ENCODE measurements at places on chromosomes 3 and 15. TPM values are rescaled to one million over a fixed set of nuclear protein-coding genes. Genes with fewer than 3 reads are reported as not detected.
A peak's percentile ranks its signal among the peaks of the same experiment; 100 is the strongest.

- no peak for ATAC-seq
Observed at GRCh38 chr3:47004369-47005211, 25.1 kb downstream of the NBEAL2 start.

The SCN11A gene
- 0.46 TPM for total RNA-seq

- ATAC-seq = no peak
Observed at GRCh38 chr15:84840741-84841429, 23.7 kb downstream of the ALPK3 start.

GRCh38 chr3:31244929-31245817 lies 287.6 kb upstream of the STT3B start:
- ATAC-seq = peak; percentile 37

The NUTM1 gene
- total RNA-seq = 0.11 TPM

GRCh38 chr15:28946803-28947202 lies 61.0 kb downstream of the APBA2 start:
- ATAC-seq = peak; percentile 87

DNA sequence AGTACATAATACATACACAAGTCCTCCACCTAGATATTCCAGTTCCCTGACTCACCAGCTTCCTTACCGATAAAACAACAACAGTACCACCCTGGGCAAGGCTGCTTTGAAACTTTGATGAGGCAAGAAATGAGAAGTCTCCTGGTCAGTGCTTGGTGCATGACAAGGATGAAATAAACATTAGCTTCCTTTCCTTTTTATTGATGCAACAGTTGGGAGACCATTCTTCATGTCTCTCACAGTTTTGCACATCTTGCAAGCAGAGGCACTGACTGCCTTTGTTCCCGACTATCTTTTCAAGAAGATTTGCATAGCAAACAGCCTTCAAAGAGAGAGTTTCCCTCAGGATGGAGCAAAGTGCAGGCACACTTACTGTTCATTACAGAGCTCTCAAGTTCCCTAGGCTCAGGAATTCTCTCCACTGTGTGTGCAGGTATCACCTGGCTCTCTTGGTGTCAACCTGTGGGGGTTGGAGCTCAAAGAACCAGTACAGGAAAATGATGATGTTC lies 65.2 kb downstream of the MYLK start:
- no peak for ATAC-seq

DNA sequence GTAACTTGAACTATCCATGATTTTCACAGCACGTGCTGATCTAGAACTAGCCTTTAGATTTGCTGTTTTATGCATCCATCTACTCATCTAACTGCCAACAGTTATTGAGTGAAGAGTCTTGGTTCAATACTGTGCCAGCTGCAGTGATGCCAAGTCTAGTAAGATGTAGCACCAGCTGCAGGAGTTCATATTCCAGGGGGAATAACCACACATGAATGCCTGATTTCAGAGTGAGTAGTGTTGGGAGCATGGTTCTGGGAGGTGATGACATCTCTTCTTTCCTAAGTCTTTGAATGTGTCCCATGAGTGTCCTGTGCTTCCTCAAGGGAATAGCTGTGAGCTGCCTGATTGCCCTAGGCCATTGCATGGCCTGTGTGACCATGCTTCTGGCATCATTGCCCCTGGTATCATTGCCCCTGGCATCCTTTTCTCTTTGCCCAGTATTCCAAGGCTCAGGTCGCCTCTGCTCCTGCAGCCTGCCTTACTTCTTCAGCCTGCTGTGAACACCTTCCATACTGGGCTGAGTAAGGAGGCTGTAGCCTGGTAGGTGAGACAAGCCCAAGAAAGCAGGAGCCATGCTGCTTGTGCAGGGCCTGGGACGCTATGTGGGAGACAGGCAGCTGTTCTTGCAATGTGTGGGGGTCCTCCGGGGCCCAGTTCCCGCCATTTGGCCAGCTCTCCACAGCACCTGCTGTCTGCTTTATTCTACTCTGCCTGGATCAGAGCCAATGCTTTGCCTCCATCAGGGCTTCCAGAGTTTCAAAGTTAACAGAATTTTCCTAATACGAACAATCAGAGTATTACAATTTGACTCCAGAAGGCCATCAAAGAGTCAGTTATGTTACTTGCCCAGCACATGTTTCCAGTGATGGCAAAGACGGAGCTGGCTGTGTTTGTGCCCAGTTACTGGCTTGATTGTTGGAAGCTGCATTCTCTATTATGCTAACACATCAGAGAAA lies 73.2 kb downstream of the CLSTN2 start:
- no peak for ATAC-seq

- ATAC-seq = no peak
Observed at GRCh38 chr3:107561980-107562379, 39.2 kb downstream of the BBX start.

DNA sequence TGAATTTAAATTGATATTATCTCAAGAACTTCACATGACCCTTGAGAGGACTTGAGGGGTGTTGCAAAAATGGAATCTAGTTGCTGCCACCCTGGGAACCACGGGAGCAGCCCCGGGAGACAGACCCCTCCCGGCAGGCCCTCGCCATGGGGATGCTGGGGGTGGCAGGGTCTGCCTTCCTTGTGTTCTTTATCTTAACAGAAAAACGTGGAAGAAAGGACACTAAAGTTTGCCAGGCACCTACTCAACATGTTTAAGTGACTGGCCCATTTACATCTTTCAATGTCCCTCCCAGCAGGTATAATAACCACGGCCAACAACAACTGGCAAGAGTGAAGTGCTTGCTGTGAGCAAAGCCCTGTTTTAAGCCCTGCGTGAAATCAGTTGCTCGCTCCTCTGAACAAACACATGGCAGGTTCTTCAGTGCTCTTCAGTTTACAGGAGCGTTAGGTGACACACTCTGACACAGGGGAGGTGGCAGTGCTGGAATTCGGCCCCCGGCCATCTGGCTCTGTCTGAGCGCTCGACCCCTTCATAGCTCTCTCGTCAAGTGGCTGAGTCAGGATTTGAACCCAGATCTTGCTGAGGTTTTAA lies 112.5 kb downstream of the ASB7 start:
- ATAC-seq = no peak

GRCh38 chr15:75577401-75578172 lies 1.5 kb downstream of the PTPN9 start:
- ATAC-seq = no peak

DNA sequence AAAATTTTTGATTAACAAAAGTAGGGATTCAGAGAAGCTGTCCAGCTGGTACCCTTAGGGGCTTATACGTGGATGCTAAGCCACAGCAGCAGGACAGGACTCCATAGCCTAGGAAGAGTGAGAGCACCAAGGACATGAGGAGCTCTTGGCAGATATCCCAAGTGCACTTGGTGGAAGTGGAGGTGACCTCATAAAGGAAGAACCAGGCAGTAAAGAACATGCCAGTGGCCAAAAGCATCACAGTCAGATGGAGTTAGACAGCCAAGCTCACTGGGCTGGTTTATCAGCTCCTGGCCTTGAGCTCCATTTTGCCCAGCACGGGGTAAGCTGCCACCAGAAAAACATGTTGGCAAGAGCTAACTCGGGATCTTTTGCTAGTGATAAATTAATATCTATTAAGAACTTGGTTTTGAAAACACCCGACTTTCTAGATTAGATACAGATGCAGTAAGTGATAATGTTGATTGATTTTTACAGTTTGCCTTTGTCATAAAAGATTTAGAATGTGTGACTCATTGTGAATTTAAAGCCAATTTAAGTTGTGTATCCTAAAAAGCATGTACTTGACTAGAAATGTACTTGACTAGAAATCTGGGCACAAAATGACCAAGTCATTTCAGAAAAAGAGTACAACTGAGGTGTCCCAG lies 108.0 kb downstream of the CMSS1 start:
- ATAC-seq = peak; percentile 57

GRCh38 chr3:25663869-25664811 lies 567 bp downstream of the TOP2B start:
- ATAC-seq = peak; percentile 68

DNA sequence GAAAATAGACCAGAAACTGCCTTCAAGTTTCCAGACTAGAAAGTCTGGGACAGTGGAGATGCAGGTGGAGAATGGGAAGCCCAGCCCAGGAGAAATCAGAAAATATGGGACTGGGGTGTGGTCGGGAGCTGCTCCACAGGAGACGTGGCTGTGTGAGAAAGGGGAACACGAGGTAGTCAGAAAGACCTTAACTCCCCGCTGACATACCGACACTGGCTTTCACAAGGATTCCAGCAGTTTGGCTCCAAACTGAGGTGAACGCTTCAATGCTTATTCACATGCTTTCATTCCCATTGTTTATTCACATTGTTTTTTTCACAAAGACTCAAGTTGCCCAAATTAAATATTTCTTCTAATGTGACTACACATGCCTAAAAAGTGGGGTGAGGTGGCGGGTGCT lies 111.5 kb upstream of the SLCO3A1 start:
- ATAC-seq = no peak

DNA sequence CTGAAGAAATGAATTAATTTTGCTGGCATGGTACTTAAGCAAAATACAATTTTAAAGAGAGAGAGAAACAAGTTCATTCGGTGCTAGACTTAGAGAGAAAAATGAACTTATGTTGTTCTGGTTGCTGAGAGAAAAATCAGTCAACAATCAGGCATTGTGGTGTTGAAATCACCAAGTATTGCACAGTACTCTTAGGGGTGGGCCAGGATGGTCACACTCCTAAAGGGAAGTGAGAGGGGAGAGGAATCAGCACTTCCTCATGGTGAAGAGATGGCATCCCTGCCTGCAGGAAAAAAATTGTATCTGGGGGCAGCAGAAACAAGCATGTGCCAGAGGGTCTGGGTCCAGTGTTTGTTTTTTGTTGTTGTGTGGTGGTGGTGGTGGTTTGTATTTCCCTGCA lies 7.0 kb upstream of the DMXL2 start:
- no peak for ATAC-seq

The SEC62 gene
- 74.5 TPM for total RNA-seq

DNA sequence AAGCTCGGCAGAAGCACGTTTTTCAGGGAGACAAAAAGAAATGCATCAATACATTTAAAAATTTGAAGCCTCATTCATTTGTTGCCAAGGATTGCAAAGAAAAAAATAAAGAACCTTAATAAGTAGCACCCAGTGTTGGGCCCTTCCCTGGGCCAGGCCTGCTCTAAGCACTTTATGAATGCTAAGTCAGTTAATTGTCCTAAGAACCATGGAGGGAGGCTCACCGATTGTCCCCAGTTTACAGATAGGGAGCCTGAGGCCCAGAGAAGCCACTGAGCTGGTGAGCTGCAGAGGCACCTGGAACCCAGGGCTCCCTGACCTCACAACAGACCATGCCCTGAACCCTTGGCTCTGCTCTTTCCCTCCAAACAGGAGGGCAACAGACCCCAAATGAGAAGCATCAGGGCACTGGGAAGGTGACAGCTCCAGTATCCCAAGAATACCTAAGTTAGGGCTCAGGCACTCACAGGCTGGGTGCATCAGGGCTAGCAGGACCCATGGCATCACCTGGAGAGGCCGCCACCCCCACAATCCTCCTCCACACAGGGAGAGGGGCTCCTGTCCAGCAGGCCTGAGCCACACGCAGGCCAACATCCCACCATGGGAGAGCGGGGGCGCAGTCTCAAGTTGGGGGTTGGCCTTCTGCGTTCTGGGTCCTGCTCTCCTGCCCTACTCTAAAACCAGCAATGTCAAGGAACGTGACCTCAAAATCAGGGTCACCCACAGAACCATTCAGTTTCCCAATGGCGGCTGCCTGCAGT lies 3.9 kb downstream of the GRIP2 start:
- ATAC-seq = no peak

The DNAH12 gene
- 0.54 TPM for total RNA-seq

DNA sequence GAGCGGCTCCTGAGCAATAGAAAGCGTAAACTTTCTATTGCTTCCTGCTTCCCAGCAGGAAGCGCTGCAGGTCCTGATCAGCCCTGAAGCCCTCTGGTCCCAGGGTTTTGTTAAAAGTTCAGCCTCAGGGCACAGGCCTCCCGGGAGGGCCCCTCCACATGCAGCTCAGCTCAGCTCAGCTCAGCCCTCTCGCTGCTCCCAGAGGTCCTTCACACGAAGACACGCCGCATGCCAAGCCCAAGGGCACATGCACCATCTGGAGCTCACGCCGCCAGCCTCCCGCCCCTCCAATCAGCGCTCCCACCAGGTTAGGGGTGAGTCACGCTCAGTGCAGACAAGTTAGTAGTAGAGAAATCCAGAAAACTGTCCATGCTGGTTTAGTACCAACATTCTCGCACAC lies 12.7 kb downstream of the TKT start:
- ATAC-seq = peak; percentile 30

DNA sequence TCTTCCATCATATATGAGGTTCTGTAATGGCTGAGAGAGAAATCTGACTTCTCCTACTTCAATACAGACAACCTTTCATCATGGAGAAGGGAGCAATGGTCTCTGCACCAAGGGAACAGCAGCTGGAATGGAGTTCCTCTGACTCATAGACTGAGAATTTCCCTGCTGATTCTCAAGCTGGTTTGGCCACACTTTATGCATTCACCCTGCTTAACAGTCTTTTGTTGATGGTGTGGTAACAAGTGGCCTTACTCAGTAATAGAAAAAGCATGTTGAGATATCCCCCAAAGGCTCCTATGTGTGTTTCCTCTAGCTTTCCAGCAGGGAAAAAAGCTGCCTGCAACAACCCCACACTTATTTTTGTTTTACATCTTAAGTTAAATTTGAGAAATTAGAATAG lies 138.1 kb downstream of the GREM1 start:
- no peak for ATAC-seq

DNA sequence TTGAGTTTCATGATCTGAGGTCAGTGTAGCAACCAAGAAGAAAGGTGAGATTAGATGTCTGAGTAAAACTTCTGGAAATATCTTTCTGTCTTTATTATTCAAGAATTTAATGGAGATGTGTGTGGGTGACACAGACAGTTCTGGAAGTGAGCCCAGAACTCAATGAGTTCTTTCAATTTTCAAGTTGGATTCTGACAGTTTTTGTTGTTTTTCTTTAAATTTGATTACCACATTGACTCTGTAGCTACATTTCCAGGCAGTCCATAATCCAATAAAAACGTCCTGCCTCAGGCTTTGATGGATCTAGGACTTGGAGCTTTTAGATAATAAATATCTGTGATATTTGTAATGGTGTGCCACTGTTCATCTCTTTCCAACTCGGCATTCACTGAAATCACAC lies 3.9 kb upstream of the PARP14 start:
- ATAC-seq = no peak

- ATAC-seq = no peak
Observed at GRCh38 chr3:122782804-122783203, 10.8 kb downstream of the HSPBAP1 start.

GRCh38 chr3:192080336-192080735 lies 619.4 kb downstream of the PYDC2 start:
- ATAC-seq = no peak

- ATAC-seq = no peak
Observed at GRCh38 chr3:45183872-45184262, 37.7 kb upstream of the CDCP1 start.

The ASB14 gene
- total RNA-seq = 0.78 TPM

DNA sequence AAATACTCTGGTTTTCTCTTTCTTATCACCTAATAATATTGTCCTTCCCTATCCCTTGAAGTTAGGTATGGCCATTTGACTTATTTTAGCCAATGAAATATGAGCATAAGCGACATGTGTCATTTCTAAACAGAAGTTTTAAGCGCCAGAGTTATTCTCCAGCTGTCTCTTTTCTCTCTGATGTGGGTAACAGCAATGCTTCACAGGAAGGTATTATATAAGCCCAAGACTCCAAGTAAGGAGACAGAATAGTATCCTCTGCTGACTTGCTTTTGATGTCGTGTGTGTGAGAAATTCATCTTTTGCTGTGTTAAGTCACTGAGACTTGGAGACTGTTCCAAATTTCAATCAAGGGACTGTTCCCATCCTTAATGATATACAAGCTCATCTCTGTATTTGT lies 224.6 kb upstream of the NECTIN3 start:
- ATAC-seq = no peak

- no peak for ATAC-seq
Observed at GRCh38 chr3:133910422-133910821, 14.7 kb upstream of the RAB6B start.

GRCh38 chr15:70507772-70508371 lies 255.5 kb downstream of the UACA start:
- ATAC-seq = peak; percentile 87

The PCNP gene
- 150 TPM for total RNA-seq

Measured in motor neuron (in vitro differentiated cells).